Foreskin keratinocyte (primary cell): ENCODE measurements at places on chromosomes 6 and 20.

- no peak for DNase-seq
Measured at GRCh38 chr20:40776466-40777457, 87.7 kb upstream of the MAFB start.

DNA sequence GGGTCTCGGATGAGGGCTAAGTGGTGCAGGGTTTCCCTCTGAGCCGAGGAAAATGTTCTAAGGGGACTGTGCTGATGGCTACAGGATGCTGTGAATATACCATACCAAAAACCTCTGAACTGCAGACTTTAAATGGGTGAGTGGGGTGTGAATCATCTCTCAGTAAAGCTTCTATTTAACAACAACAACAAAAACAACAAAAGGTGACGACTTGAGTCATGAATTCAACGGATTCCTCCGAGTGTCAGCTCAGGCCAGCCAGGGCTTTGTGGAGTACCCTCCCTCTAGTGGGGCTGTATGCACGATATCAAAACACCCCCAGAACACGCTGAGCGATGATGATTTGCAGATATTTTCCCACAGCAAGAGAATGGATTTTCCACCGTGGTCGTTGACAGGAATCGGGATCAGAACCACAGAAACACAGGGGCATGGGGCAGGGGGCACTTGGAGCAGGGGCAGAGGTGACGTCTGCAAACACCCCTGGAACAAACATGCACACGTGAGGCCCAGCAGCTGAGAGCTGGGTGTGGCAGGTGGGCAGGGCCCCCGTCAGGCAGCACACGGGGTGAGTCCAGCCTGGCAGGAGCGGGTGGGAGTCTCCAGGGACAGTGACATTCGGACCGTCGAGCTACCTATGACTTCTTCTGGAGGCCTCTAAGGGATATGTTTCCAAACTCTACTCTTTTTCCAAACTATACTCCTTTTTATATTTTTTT, 38.6 kb downstream of the SLC2A4RG start:
- no peak for DNase-seq

DNA sequence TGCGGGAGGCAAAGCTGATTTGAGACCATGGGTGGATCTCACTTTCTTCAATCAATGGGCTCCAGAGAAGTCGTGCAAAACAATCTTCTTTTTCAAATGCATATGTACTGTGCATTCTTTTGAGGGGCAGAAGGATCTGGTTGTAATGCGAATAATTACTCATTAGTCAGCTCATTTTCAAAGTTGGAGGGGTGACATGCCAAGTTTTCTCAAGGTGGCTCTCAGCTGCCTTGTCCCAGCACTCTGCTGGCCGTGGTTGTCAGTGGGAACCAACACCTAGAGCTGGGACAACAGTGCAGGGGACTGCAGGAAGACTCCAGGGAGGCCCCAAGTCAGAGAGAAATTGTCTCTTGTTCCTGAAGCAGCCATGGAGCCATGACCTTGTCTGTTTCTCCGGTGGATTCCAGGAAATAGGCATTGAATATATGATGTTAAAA, 25.3 kb downstream of the MYT1 start:
- no peak for DNase-seq

DNA sequence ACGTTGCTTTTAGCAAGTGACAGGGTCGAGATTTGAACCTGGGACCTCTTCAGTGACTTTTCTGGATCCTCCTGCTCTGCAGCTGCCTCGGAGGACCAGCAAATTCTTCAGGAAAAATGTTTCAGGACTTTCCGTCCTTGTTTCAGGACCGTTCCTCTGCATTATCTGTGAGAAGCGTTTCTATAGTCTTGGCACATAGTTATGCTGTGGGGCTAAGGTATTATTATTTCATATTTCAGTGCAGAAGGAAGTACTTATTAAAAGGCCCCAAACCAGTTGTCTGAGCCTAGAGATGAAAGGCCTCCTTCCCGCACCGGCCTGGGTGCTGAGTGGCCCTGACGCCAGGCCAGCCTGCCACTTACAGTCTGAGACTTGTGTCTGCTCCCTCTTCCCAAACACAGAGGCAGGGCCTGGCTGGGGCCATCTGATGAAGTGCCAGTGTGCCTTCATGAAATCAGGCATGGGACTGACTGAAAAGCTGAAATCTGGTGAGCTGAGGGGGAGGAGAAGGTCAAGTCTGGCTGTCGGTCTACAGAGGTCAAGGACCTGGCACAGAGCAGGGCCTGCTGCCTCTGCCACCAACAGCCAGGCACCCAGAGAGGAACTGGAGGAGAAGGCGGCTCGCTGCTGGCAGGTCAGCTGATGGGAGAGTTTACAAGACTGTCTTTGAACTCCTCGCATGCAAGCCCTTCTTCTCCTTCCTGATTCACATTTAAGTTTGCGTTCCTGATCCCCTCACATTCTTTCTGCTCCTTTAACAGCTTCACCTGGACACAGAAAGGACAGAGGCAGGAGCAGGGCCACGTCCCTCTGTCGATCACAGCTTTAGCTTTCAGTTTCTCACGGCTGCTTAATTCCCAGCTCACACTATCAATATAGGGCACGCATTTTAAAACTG, 8.9 kb upstream of the QKI start:
- DNase-seq = no peak

- no peak for DNase-seq
Measured at GRCh38 chr6:136923116-136923953, 1.2 kb downstream of the SLC35D3 start.

GRCh38 chr20:3802524-3803239, 6.6 kb downstream of the CDC25B start:
- no peak for DNase-seq

GRCh38 chr6:120228297-120228696, 878.7 kb upstream of the MAN1A1 start:
- DNase-seq = no peak

DNA sequence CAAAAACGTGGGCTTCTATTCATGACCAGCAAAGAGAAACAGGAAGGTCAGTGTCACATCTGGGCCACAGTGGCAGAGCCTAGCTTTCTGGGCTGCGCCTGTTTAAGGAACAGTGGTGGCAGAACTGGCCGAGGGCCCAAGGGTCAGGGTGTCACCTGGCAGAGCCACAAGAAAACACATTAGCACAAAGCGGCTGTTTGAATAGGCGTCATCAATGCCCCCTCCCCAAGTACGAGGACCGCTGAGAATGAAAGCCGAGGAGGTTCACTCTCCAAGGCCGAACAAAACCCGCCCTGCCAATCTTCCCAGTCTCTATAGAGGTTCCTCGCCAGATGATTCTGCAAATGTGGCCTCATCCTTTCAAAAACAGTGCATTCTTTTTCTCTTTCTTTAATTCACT, 125.2 kb upstream of the TRAF3IP2 start:
- DNase-seq = no peak

GRCh38 chr6:27394073-27394472, 5.5 kb downstream of the ZNF391 start:
- DNase-seq = no peak

DNA sequence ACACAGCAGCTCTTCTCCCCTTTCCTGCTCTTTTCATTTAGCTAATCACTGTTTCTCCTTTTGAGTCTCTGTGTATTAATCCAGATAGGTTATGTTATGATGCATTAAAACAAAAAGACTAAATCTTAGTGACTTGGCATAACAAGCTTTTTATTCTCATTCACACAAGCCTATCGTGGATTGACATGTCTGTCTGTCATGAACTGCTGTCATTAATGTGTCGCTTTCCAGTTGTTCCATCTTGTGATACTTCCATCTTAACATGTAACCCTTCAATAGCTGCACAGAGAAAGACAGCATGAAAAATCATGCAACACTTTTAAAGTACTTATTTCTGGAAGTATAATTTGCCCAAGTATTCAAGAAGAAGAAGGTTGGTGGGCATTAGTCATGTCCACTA, 128.7 kb downstream of the GRIK2 start:
- no peak for DNase-seq

DNA sequence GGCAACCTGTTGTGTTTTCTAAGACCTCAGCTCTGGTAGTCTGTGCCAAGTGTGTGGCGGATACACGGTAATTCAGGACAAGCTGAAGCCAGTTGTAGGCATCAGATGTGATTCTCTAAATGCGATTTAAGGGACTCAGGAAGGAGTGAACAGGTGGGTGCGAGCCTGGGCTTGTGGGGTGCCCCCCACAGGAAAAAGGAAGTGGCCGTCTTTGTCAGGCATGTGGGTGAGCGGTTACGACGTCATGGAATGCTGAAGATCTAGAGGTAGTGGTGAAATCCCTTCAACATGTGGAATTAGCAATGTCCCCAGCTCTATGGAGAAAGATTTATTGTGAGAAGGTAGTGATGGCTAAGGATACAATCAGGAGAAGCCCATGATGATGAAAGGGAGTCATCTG, 95.1 kb upstream of the EXOC2 start:
- no peak for DNase-seq

DNA sequence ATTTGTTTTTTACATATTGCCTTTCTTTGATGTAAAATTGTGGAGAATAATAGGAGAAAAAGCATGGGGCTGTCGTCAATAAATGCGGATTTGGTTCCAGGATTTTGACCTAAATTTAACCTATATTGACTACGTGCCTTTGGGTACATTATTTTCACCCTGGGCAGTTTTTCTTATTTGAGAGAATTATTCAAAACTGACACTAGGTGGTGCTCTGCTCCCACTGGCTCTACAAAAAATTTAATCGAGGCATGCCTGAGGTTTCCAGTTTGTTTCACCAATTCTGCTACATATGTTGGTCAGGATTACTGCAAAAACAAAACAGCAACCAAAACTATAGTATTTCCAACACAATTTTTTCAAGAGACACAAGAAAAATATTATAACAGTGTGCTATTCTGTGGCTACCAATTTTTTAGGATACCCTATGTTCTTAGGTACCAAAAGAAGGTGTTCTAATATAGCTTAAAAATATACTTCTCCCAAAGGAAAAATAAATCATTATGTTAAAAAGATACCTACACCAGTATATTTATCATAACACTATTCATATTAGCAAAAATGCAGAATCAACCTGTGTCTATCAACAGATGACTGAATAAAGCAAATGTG, 48.6 kb upstream of the FABP7 start:
- no peak for DNase-seq

GRCh38 chr6:152170702-152171667, 363.5 kb downstream of the ESR1 start:
- DNase-seq = no peak
